ENCODE measurements at places on chromosomes 4 and X.

- no peak for DNase-seq
These were observed 719.0 kb downstream of the RPA4 start for GRCh38 chrX:97602465-97603258.

DNA sequence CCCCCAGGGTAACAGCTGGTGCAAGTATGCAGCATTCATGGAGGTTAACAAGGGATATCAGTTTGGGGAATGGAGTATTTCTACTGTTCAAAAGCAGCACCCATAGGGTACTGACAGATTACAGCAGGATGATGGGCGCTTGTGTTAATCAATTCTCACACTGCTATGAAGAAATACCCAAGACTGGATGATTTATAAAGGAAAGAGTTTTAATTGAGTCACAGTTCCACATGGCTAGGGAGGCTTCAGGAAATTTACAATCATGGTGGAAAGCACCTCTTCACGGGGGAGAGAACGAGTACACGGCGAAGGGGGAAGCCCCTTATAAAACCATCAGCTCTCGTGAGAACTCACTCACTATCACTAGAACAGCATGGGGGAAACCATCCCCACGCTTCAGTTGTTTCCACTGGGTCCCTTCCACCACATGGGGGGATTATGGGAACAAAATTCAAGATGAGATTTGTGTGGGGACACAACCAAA is 64.1 kb downstream of the TNIP2 start:
- no peak for DNase-seq

DNA sequence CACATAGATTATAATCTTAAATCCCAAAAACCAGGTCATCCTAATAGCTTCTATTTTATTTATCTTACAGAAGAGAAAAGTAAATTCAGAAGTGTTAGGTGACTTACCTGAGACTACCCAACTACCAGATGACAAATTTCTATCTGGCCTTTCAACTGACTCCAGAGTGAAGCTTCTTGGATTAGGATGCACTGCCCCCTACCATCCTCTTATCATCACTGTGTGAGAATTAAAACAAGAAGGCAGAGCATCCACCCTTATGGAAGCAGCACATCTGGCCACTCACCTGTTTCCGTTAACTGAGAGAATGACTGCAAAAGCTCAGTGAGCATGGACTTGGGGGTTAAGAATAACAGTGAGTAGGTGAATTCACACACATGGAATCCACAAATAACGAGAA is 502.6 kb upstream of the TECRL start:
- DNase-seq = no peak

- DNase-seq = no peak
These were observed 112.1 kb downstream of the MGST2 start for GRCh38 chr4:139777757-139778156.

DNA sequence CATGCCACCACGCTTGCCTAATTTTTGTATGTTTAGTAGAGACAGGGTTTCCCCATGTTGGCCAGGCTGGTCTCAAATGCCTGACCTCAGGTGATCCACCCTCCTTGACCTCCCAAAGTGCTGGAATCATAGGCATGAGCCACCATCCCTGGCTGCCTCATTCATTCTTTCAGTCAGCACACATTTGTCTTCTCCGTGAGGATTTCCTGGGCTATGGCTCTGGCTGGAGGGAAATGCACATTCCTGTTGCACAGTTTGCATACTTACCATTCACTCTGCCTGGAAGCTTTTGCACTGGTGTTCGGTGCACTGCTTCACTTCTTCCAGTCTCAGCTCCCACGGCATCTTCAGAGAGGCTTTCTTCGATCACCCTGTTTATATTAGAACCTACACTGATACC is 267.8 kb downstream of the STIM2 start:
- no peak for DNase-seq

GRCh38 chr4:47017494-47017893 is 13.9 kb upstream of the GABRB1 start:
- no peak for DNase-seq

DNA sequence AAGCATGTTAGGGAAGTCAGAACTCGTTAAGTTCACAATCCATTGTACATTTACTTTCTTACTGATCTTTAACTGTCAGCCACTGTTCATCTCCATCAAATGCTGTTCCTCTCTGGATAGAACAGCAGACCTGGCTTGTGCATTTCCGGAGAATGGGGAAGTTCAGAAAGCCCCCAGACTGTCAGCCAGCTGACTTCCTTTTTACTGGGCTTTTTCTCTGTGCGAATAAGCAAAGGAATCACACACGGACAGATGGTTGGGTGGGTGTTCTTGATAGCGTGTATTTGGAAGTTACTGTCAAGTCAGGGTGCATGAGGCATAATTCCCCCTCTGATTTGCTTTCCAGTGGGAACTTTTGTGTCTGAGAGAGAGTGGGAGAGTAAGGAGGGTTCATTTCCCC is 56.8 kb downstream of the TSPAN7 start:
- no peak for DNase-seq

- DNase-seq = no peak
These were observed 814 bp downstream of the SPON2 start for GRCh38 chr4:1171311-1172227.

DNA sequence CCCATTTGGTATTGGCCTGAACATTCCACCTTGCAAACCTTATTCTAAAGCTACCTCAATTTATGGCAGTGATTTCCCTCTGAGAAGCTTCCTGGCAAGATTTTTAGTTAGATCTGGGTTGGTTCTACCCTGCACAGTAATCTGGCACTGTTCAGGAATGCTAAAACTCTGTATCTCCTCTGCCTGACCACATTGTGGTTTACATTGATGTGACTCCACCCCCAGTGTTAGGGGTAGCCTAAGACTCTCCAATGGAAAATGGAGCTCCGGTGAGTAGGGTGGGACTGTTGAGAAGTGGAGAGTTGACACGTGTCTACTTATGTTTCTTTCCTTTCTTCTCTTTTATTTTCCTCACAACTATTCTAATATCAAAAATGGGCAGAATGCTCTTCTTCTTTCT is 45.4 kb downstream of the BMPR1B start:
- no peak for DNase-seq

GRCh38 chr4:19472666-19473065 is 779.0 kb upstream of the SLIT2 start:
- DNase-seq = no peak

GRCh38 chr4:185318679-185319078 is 77.0 kb downstream of the LRP2BP start:
- no peak for DNase-seq

GRCh38 chrX:153684467-153685155 is 3.1 kb upstream of the SLC6A8 start:
- DNase-seq = no peak

- DNase-seq = no peak
These were observed 63.2 kb downstream of the HHIP start for GRCh38 chr4:144709159-144709558.

DNA sequence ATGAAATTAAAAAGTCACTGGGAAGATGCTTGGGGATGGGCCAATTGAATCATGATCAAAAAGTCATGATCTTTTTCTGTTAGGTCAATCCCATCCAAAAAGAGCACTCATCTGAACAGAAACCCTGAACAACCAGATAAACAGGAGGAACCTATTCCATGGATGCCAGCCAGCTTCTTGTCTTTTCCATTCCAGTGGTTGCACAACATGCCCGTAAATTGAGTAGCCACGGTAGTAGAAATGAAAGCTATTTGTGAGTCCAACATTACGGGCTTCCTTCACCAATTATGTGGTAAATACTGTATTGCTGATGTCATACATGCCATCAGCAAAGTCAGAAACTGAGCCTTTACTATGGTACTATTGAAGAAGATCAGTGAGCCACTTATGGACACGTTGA is 982.4 kb upstream of the HS3ST1 start:
- DNase-seq = no peak

DNA sequence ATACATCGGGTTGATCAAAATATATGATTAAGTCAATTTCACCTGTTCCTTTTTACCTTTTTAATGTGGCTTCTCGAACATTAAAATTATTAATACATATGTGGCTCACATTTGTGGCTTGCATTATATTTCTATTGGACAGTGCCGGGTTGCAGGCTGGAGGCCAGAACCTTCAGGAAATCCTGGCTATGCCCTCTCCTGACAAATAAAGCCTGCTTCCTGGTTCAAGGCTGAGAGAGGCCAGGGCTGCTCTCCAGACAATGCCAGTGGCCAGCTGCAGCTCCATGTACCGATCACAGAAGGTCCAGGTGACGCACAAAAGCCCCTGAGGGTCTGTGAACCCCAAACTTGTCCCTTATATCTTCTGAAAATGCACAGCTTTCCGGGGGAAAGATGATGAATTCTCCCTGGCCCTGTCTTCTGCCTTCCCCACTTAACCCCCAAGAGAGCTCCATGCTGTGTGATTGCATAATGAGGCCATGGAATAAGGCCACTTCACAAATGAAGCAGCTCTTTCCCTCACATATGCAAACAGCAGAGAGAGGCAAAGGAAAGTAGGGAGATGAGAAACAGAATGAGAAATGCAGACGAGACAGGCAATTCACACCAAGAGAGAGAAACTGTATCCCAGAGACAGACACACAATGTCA is 241.2 kb downstream of the BCOR start:
- no peak for DNase-seq

DNA sequence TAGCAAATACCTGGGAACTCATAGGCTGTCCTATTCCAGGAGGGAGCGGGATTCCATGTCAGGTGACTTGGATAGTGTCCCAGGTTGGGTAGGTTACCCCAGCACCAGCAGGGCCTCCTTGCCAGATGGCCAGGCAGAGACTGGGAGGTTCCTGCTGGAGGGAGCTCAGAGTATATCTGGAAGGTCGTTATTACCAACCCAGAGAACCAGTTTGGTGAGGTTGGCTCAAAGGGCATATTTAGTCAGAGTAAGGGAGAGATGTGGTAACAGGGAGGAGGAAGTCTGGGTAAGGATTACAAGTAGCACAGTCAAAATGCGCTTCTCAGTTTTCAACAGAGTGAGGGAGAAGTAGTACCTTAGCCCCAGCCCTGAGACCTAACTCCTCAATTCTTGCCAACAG is 53.3 kb upstream of the LNX1 start:
- no peak for DNase-seq

- no peak for DNase-seq
These were observed 5.5 kb downstream of the ATP10D start for GRCh38 chr4:47490550-47490949.

DNA sequence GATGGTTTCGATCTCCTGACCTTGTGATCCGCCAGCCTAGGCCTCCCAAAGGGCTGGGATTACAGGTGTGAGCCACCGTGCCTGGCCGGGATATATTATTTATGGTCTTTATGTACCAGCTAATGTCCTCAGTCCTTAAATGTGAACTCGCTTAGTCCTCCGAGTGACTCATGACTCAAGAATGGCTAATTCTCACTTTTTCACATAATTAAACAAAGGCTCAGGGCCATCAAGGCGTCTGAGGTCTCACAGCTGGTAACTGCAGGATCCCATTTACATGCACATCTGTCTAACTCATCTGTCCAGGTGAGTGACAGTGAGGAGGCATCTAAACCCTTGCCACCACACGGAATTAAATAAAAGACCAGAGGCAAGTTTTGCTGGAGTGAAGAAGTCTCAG is 73.5 kb downstream of the HS3ST1 start:
- no peak for DNase-seq

- DNase-seq = no peak
These were observed 66.1 kb downstream of the TNIP2 start for GRCh38 chr4:2689825-2690700.

GRCh38 chr4:123503698-123504363 is 107.2 kb downstream of the SPRY1 start:
- no peak for DNase-seq

GRCh38 chr4:7912826-7913225 is 26.8 kb downstream of the AFAP1 start:
- no peak for DNase-seq

GRCh38 chrX:23344238-23344903 is 9.7 kb downstream of the PTCHD1 start:
- DNase-seq = no peak

GRCh38 chrX:142671036-142671435 is 354.7 kb upstream of the SPANXN4 start:
- no peak for DNase-seq

DNA sequence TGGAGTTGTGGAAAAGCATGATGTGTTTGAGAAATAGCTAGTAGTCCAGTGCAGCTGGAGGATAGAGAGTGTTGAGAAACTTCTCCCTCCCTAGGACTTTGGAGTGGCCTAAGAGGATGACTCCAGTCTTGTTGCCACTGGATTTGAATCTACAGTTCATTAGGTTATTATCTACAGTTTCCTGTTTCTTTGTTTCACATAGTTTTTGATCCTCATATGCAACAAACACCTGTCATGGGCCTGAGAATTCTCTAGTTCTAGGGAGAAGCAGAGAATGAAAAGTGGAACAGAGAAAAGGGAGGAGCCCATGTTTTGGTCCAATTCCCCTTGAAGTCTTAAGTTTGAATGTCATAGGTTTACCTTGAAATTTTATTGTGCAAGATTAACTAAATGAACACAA is 73.6 kb upstream of the TBC1D9 start:
- no peak for DNase-seq

DNA sequence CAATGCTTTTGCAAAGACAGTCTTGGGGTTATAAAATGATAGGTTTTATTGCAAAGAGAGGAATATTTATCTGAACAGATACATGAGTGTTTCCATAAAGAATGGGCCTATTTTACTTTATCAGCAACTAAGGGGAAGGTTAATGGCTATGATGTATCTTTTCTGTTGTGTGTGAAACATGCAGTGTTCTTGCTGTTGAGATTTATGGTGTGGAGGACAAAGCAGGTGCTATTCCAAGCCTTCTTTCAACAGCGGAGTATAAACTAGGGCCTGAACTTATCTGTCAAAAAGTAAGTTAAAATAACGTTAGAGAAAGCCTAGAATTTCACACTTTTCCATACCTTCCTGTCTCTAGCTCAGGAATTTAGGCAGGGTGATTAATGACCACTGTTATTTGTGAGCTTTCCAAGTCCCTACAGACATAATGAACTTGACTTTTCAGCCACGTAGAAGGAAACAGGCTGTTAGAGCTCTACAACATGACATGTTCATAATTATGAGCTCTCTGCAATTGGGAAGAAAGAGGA is 411.4 kb downstream of the IL1RAPL1 start:
- DNase-seq = no peak

- DNase-seq = no peak
These were observed 29.2 kb downstream of the LGI2 start for GRCh38 chr4:25001509-25001908.

DNA sequence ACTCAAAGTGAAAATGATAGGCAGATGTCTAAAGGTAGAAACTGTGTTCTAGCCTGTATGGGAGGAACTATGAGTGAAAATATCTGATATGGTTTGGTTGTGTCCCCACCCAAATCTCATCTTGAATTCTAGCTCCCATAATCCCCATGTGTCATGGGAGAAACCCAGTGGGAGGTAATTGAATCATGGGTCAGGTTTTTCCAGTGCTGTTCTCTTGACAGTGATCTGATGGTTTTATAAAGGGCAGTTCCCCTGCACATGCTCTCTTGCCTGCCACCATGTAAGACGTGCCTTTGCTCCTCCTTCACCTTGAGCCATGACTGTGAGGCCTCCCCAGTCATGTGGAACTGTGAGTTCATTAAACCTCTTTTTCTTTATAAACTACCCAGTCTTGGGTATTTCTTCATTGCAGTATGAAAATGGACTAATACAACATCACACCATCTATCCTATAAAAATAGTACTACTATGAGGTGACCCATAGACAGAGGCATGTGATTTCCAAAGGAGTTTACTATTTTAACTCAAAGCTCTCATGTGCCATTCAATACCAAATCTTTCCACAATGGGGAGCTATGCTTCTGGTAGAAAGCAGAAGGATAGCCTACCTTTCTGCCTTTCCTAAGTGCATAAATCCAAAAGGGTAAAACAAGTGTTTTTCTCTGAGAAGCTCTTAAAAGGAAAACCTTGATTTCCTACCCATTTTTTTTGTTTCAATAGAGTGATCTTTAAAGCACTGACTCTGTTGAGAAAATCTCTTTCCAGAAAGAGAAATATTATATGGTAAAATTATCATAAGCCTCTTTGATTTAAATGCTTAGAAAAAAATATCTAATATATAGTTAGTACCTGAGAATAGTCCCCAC is 38.8 kb downstream of the SEC31A start:
- DNase-seq = peak; percentile 3
